ENCODE measurements at places on chromosomes 6 and 20. TPM values are rescaled to one million over a fixed set of nuclear protein-coding genes. Genes with fewer than 3 reads are reported as not detected.

DNA sequence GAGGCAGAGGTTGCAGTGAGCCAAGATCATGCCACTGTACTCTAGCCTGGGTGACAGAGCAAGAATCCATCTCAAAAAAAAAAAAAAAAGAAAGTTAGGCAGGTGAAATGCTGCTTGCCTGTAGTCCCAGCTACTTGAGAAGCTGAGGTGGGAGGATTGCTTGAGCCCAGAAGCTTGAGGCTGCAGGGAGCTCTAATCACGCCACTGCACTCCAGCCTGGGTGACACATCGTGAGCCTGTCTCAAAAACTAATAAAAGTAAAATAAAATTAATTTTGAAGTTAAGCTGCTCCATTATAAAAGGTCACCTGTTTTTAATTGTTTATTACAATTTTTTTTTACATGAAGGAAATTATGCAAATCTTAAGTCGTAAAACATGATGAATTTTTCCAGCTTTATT is 23.2 kb upstream of the SAMHD1 start:
- no peak for DNase-seq

NKX2-2 gene
- total RNA-seq, result not detected

MYLK4 gene
- 0.13 TPM for total RNA-seq

DNA sequence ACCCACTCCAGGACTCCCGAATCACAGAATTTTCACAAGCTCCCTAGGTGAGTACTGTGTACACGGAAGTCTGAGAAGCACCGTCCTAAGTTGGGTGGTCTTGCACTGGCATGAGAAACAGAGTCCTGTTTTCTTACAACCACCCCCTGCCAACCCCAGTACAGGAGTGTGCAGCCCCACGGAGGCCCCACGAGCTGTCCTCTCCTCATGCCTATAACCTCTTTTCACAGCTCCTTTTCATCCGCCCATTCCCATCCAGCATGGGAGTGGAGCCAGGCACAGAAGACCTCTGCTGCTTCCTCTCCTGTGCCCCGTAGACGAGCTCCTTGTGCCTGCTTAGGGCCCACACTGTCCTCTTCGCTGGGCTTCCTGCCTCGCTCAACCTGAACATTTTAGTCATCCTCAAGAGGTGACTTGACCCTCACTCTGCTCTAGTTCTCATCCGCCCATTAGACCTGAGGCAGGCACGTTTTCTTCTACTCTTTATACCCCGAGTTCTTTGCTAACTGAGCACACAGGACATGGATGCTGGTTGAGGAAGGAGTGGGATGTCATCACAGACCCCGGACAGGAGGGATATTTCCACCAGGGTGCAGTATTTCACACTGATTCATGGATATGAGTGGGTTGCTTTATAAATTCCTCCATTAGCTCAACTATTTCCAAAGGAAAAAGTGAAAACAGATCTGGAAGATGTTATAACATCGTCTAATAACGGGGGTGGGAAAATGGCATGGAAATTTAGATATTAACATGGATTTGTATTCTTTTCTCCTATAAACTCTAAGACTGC is 160.5 kb downstream of the TTLL2 start:
- DNase-seq, result no peak

GRCh38 chr6:113776998-113777397 is 80.1 kb upstream of the MARCKS start:
- peak; percentile 58 for DNase-seq

GRCh38 chr6:1657116-1657770 is 47.5 kb downstream of the FOXC1 start:
- DNase-seq, result no peak

GRCh38 chr20:39268981-39269461 is 306.9 kb downstream of the DHX35 start:
- DNase-seq, result peak; percentile 92

DNA sequence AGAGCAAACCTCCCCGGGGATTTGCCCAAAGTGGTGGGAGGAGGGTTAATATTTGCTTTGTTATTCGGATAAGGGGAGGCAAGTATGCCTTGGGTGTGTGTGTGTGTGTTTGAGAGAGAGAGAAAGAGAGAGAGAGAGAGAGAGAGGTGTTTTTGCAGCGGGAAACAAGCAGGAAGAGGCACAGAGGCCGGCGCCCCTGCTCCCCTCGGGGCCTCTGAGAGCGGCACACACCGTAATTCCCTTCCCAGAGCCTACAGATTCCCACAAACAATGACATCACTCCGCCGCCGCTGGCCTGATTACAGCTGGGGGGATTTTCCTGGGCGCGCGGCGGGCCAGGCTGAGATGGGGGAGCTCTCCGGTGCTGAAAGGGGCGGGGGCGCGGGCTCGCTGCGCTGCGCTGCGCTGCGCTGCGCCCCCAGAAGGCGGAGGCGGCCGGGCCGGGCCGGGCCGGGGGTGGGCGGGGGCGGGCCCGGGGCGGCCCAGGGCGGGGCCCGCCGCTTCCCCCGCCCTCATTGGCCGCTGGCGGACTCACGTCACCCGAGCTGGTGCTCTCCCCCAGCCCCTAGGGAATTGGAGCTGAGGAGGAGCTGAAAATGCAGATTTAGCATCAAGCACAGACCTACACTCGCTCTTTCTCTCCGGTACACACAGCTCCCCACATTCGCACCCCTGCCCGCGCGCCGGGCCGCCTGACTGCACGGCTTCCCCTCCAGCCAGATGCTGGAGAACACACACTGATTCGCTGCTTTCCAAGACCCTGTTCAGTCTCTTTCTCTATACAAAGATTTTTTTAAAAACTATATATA is at the start of gene PCSK2:
Gene PCSK2 (plus strand): TSS at position 631 of the 809 bp plus-strand sequence. CDS start 266 bp downstream, outside the sequence.
- peak; percentile 88 for DNase-seq

CALHM5 gene
- total RNA-seq, result 0.17 TPM

KCNK5 gene
- total RNA-seq, result 44.3 TPM

DNA sequence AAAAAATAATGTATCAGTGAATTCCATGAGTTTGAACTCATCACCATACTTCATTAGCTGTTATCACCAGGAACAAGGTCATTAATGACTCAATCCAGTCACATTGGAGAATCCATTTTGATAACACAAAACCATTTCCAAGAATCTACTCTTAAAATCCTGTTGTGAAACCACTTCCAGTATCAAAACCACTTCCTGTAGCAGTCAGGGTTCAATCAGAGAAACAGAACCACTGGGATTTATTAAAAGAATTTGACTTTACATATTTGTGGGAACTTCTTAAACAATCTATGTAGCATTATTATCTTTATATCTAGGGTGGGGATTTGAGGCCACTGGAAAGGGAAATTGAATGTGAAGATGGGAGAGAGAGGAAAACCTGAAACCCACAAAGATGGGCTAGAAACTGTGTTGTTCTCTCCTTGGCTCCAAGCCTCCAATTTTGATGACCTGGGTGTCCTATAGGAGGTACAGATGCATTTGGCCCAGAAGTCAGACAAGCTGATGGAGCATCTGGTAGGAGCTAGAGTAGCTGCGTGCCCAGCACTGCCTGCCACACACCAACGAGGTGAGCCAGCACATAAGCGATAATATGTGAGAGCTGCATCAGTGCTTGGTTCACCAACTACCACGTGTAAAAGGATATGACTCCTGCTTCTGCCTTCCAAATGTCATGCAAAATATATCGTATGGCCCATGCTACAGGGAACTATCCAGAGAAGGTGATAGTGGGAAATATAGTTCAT is 117.0 kb downstream of the TMEM200A start:
- DNase-seq, result no peak
